ENCODE measurements at places on chromosomes 7 and 10.
A peak's percentile ranks its signal among the peaks of the same experiment; 100 is the strongest.

DNA sequence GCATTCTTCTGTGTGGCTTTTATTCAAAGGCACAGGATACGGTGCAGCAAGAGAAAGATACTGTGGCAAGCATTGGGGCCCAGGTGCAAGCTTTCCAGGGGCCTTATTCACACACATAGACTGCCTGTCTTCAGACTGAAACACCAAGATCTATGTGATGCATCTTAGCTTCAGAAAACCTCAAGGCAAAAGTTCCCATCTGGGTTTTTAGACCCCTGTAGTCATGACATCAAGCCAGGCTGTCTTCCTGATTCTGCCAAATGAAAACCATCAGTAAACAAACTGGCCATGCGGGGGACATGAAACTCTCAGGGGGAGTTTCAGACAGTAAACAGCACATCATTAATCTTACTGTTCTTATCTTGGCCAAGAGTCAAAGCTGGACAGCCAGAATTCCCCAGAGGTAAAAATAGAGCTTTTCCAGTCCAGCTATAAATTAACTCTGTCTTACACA is 9.8 kb downstream of the AGBL3 start:
- no peak for DNase-seq

DNA sequence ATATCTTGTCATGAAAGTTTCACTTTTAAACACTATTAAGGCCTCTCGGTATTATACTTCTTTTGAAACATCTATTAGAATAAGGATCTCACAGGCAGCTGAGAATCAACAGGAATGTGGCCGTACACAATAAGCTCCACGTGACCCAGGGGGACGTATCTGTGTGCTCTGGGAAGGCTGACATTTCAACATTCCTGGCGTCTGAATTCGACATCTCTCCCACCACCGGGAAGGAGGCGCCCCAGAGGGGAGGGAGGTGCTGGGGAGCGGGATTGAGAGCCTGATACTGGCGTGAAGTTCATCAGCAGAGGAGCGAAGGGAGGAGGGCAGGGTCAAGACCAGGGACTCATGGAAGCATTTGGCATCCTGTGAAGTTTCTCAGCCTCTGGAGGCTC is 401.3 kb downstream of the DNAJB6 start:
- no peak for DNase-seq

GRCh38 chr7:123355576-123356190 is 155.9 kb upstream of the SLC13A1 start:
- DNase-seq, result peak; percentile 10

- no peak for DNase-seq
These were observed 286.9 kb upstream of the MGMT start for GRCh38 chr10:129179972-129180678.

GRCh38 chr10:5498791-5499492 is 428 bp downstream of the CALML5 start:
- DNase-seq, result no peak

GRCh38 chr7:92880212-92881090 is 44.1 kb upstream of the CDK6 start:
- DNase-seq, result no peak

Data from NCI-H1436 (cell line).